Inflammatory macrophage (primary cell): ENCODE measurements at places on chromosomes 1 and 21.

DNA sequence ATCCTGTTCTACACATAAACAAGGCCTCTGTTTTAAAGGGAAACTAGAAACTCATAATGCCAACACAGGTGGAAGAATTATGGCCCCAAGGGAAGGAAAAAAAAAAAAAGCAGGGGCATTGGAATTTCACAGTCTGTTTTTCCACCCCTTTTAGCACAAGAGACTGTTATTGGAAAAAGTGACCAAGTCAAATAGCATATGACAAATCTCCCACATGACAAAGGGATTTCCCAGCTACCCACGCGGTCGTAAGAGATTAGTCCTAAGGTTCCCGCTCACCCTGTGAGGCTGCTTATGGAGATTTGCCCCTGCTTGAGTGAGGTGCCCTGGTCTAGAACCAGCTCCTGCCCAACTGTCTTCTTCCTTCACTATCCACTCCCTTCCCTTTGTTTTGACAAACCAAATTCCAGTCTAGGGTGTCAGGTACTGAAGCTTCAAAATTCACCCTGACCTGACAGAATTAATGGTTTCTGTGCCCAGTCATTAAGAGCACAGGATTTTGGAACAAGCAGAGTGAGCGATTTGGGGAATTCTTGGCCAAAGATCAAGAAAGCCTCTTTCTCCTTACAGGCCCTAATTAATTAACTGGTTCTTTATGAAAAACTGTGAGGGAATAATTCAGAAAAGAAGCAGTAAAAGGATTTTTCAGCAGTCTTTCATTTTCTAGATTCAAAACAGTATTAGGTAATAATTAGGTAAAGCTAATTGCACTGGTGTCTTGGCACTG lies 107.3 kb downstream of the NMNAT2 start:
- DNase-seq: no peak

GRCh38 chr1:38454236-38454635 lies 405.3 kb downstream of the RRAGC start:
- no peak for DNase-seq

GRCh38 chr1:3778590-3779264 lies 6.2 kb downstream of the SMIM1 start:
- peak; percentile 34 for DNase-seq

- no peak for DNase-seq
These were observed 9.1 kb downstream of the LAMC1 start for GRCh38 chr1:183032122-183032921.
